ENCODE measurements at places on chromosomes 5 and 9.

DNA sequence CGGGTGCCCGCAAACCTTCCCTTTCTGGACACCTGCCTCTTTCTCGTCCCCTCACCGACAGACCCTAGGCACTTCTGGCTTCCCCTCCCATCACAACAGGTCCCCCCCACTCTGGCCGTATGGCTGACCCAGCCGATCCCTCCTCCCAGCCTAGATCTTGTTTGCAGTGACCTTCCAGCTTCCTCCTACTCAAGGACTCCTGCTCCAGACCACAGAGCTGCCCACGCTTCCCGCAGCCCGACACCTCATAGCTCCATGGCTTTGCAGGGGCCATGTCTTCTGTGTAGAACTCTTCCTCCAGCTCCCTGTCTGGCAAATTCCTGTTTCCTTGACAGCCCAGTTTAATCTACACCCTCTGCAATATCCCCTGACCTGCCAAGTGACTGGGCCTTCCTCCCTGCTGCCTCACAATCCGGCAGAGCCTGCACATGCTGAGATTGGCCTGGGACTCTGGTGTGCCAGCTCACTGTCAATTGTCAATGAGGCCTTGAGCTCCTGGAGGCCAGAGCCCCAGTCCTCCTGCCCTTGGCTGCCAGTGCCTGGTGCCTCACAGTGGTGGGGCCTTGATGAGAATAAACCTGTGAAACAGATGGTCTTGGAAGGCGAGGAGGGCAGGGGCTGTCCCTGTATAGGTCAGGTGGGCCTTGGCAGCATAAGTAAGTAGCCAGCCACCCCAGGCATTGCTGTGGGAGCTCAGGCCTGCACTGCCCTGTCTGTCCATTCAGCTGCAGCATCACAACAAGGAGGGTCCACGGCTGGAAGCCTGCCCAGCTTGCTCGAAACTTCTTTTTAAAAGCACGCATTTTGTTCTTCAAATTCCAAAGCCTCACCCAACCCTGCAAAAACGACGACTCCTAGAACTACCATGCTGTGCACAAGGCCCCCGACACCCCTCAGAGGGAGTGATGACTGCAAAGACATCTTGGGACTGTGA is 50.5 kb downstream of the GADD45G start:
- no peak for DNase-seq

GRCh38 chr5:130693509-130693908 is 471.5 kb downstream of the HINT1 start:
- DNase-seq, result no peak

DNA sequence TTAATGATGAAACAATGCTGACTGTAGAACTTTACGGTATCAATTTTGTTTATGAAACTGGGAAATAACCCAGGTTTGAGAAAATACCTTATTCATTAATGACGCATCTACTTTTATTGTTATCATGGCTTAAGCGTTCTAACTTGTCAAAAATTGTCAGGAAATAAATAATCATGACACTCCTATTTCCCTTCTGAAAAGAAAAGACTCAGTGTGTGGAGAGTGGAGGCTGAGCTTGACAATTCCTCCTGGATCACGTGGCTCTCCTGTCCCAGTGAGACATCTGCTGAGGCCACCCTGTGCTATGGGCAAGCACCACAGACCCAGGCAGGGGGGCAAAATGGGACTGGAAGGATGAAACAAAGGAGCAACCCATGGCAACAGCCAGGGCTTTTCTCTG is 466.4 kb downstream of the ZNF608 start:
- DNase-seq, result no peak

GRCh38 chr9:92725266-92725545 is 39.4 kb downstream of the BICD2 start:
- no peak for DNase-seq

- DNase-seq, result no peak
Measured at GRCh38 chr9:133632806-133633680, 3.1 kb upstream of the DBH start.

GRCh38 chr5:96743065-96743768 is 64.5 kb downstream of the ERAP1 start:
- DNase-seq, result no peak

- peak; percentile 5 for DNase-seq
Measured at GRCh38 chr5:146369691-146370090, 31.1 kb downstream of the POU4F3 start.

DNA sequence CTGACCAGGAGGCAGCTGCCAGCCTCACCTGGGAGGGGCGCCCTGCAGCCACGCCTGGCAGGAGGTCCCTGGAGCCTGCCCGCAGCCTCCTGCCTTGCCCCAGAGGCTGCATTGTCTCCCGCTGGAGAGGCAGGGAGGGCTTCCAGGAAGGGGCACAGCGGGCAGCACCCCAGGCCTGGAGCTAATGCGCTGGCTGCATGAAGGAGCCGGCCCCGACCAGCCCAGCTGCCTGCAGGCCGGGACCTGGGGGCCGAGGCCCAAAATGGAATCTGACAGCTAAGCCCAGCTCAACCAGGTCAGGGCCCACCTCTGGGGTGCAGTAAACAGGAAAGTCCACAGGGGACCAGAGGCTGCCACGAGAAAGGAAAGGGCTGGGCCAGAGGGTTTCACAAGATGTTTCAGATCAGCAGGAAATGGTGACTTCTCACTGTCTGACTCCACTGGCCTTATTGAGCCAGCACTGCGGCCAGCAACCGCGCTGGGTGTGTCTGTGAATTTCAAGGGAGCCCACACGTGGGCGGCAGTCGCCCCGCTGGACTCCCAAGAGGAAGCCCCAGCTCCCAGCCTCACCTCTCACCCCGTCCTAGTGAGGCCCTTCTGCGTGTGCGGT is 18.6 kb upstream of the NOTCH1 start:
- no peak for DNase-seq

DNA sequence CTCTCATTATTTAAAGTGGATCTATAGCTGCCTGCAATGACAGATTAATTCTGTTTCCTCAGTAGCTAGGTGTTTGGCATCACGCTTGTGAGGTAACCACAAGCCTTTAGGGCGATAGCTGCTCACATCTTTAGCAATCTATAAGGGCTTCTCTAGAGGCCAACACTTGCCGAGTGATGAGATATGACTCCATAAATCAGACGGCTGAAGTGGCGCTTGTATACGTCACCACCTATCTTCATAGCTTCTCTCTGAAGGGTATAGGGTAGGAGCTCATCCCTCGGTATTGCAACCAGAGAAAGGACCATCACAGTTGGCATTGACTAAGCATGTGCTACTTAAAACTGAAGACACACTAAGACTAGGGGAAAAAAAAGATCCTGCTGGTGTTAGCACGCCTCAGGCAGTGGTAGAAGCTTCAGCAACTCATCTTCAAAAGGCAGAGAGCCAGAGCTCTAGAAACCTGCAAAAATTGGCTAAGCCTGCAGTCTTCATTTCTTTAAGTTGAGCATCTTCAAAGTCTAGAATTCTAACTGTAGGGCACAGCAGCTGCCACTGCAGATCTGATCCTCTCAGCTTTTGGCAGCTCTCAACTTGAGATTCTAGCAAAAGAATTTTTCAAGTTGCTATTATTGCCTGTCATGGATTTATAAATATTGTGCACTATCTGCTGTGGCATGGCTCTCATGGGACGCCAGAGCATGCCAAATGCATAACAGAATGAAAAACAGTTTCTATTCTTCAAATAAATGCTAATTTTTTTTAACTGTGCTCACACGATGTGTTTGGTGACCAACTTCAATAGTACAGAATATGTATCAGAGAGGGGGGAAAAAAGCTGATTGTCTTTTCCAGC is 37.5 kb downstream of the PSMB7 start:
- DNase-seq, result no peak

DNA sequence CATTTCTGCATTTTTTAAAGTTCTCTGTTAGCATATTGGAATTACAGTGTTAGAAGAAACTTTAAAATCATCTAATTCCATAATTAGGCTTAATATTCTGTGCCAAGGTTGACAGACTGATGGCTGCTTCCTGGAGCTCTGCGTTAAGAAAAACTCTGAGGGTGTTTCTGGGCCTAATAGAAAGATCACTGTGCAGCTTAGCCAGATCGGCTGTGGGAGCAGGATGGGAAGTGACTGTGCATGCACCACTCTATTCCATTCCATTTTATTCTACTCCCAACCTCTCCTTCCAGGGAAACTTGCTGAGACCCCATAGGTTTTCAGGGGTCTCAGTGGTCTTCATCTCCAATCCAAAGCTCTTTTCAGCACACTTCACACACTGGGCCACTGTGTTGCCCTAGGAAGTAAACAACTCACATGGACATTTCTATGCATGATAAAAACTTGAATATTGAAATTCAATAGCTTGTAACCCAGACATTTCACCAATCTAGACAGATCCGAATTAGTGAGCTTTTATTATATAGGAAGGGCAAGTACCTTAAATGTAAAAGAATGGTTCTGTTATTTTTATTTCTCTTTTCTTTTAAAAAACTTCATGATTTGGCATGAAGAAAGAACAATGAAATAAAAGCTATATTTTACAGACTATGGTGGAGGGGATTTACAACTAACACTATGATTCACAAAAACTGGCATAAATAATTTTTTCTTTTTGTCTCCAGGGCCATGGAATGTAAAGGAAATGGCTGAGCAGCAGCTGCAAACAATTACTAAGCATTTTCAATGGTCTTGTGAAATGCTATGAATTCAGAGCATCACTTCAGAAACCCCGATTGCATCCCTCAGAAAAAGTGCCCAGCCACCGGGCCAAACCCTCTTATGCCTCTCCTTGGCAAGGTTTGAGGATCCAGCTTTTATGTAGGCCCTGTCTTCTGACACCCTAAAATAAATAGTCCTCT is 51.4 kb upstream of the DAB2 start:
- DNase-seq, result peak; percentile 28

GRCh38 chr5:116922532-116922931 is 347.9 kb upstream of the SEMA6A start:
- DNase-seq, result no peak

GRCh38 chr5:13993926-13994325 is 49.4 kb upstream of the DNAH5 start:
- DNase-seq, result no peak

GRCh38 chr9:128066713-128067644 is at the start of gene NAIF1:
Gene NAIF1 (minus strand): TSS chr9:128067320. CDS start chr9:128067101, 219 bp downstream.
- peak; percentile 99 for DNase-seq

DNA sequence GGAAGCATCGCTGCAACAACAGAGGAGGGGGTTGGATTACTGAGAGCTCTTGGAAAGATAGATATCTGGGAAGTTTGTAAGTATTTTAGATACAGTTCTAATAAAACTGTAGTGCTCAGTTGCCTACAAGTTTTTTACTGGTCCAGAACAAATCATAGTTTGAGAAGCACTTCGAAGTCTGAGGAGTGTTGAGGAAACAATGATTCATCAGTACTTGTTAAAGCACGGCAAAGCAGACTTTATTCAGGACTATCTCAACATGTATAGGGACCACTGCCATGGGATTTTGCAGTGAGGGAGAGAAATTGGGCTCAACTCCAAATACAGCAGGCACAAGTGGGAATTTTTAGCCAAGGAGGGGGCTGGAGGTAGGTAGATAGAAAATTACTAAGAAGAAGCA is 25.3 kb upstream of the RECK start:
- DNase-seq, result no peak

DNA sequence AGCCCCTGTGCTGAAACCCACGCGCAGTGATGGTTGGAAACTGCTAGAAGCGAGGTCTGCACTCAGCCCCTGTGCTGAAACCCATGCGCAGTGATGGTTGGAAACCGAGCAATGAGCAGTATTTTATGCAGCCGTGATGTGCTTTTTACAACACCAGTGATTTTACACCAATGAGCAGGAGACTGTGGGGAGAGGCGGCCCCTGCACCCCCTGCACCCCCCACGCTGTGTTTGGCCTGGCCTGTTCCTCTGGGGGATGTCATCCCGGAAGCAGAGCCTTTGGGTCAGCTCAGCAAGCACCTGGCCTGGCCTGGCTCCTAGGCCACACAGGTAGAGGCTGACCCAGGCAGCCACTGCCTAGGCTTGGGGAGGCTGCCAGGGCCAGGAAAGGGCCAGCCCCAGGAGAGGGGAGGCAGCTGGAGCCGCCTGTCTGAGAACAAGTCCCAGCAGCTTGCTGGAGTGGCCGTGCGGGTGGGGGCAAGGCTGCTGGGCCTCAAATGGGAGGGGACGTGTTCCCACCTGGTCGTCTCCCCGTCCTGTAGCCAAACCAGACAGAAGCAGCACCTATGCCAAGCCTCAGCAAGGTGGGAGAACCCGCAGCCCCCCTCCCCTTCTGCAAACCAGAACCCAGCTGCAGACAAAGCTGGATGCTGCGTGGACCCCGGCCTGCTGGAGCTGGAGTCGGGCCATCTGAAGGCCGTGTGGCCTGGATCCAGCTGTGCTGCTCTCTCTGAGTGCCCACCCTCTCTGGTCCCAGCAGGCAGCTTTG is 46.8 kb downstream of the DBH start:
- DNase-seq, result no peak

- DNase-seq, result no peak
Measured at GRCh38 chr5:9957214-9957613, 292.5 kb downstream of the ATPSCKMT start.

- DNase-seq, result no peak
Measured at GRCh38 chr5:180523629-180524466, 29.7 kb downstream of the CNOT6 start.

DNA sequence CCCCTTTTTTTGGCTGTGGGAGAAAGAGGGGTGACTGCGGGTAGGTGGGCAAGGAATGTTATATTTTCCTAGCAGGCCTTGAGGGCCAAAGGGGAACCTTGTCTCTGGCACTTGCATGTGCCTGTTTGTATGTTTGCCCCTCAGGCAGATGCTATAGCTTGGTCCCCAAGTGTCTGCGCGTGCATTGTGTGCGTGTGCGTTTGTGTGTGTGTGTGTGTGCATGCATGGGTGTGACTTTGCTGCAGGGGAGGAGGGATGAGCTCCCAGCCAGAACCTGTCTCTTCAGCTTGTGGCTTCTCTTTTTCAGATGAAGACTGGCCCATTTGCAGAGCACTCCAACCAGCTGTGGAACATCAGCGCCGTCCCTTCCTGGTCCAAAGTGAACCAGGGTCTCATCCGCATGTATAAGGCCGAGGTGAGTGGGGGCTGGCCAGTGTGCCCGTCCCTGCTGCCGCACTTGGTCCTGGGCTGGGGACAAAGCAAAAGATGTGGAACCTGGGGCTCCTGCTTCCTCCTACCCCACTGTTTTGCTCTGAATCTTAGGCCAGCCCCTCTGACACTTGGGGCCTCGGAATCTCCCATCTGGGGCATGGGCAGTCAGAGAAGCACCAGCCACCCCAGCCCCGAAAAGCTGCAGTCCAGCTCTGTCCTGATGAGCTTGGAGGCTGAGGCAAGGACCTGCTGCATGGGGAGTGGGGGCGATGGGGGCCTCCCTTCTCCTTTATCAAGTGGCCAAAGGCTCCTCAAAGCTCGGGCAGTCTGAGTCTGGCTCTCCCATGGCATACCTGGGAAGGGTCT is 31.1 kb downstream of the PTPA start:
- DNase-seq, result no peak

DNA sequence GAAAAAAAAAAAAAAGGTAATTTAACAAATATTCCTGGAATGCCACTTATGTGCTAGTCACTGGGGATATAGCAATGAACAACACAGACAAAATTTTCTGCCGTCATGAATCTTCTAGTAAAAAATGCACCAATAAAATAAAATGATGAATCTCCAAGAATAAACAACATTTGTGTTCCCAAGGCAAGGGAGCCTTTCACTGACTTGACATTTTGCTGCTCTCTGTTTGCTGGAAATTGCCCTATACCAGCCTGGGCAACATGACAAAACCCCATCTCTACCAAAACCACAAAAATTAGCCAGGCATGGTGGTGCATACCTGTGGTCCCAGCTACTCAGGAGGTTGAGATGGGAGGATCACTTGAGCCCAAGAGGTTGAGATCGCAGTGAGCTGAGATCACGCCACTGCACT is 64.5 kb upstream of the ERBIN start:
- DNase-seq, result peak; percentile 94

- DNase-seq, result no peak
Measured at GRCh38 chr5:38789134-38789533, 56.7 kb upstream of the OSMR start.

GRCh38 chr9:22067196-22067595 is 58.1 kb upstream of the CDKN2B start:
- DNase-seq, result no peak
